ENCODE measurements at places on chromosomes 4 and X.

- no peak for DNase-seq
Observed at GRCh38 chr4:110224142-110224541, 25.7 kb upstream of the ELOVL6 start.

DNA sequence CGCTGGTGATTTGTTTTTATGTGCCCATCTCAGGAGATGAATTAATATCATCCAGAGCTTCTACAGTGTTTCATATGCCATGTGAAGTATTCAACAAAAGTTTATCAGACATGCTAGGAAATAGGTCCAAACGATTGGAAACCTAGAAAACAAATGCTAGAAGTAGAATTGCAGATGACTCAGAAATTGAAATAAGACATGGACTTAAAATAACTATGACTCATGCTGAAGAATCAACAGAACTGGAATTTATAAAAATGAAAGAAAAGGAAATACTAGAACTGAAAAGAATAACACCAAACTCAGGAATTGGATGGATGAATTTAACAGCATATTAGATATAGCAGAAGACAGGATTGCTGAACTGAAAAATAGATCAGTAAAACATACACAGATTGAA lies 172.7 kb upstream of the GIMD1 start:
- no peak for DNase-seq

DNA sequence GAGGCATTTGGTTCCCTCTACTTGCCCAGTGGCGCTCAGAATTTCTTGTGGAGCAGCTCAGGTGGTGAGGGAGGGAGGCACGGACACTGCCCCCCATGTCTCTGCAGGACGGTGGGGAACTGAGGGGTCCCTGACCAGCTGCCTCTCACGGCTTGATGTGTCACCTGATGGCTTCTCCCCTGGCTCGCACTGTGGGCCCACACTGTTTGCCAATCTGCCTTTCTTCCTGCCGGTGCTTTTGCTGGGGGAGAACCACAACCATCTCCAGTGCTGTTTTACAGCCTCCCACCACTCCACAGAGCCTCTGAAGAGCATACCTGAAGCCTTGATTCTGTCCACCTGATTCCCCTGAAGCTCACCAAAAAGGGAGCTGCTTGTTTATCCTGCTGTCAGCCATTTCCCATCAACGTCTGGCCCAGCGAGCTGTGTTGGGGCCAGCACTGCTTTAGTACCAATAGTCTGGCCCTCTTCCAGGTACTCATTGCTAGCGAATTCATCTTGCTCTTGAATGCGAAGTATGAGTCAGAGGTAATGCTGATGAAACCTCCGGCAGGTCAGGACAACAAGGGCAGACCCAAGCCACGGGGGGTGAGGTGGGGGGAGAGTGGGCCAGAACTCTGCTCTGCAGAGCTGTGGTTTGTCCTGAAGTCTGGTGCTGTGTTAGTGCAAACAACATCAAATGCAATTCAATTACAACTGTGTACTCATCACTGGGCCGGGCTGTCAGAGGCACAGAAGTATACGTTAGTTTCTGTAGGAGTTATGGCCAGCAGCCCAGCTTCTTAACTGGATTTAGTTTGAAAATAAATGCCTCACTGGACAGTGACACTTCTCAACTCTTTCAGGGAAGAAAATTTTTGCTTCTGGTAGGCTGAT lies 208.3 kb upstream of the JADE1 start:
- DNase-seq = no peak

DNA sequence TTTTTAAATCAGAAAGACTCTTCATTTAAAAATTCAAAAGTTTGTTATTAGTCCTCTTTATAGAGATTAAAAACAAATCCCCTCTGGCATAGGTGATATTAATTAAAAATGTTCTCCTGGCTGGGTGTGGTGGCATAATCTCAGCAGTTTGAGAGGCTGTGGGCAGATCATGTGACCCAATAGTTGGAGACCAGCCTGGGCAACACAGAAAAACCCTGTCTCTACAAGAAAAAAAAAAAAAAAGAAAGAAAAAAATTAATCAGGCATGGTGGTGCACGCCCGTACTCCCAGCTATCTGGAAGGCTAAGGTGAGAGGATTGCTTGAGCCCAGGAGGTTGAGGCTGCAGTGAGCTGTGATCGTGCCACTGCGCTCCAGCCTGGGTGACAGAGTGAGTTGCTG lies 38.9 kb downstream of the RASGEF1B start:
- DNase-seq = no peak

- DNase-seq = no peak
Observed at GRCh38 chrX:115624916-115625315, 63.9 kb downstream of the PLS3 start.

All from SW 1271 (cell line).